ENCODE measurements at places on chromosomes 5 and 9.
A peak's percentile ranks its signal among the peaks of the same experiment; 100 is the strongest.

GRCh38 chr5:134949316-134949715 is 18.4 kb upstream of the CATSPER3 start:
- no peak for DNase-seq

GRCh38 chr9:36436909-36437308 is 36.8 kb upstream of the RNF38 start:
- no peak for DNase-seq

- DNase-seq, result no peak
Measured at GRCh38 chr5:33229216-33229615, 211.5 kb upstream of the TARS1 start.

DNA sequence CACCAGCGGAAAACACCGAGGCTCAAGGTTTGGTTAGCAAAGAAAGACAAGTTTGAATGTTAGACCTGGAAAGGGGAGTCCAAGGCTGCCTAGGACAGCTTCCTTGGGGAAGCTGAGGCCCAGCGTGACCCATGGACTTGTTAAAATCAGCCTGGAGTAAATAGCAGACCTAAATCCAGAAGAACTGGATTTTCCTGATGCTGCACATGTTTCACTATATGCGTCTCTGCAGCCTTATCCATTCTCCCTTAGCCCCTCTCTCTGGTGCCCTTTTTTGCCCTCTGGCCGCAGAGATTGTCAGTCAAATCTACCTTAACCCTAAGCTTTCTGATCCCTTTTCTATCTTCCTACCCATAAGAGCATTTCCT is 119.9 kb downstream of the NTRK2 start:
- no peak for DNase-seq

GRCh38 chr9:136004712-136005111 is 43.5 kb upstream of the UBAC1 start:
- no peak for DNase-seq

- DNase-seq, result no peak
Measured at GRCh38 chr5:68432682-68433081, 217.1 kb downstream of the PIK3R1 start.

GRCh38 chr5:1268666-1269065 is 26.2 kb downstream of the TERT start:
- no peak for DNase-seq

DNA sequence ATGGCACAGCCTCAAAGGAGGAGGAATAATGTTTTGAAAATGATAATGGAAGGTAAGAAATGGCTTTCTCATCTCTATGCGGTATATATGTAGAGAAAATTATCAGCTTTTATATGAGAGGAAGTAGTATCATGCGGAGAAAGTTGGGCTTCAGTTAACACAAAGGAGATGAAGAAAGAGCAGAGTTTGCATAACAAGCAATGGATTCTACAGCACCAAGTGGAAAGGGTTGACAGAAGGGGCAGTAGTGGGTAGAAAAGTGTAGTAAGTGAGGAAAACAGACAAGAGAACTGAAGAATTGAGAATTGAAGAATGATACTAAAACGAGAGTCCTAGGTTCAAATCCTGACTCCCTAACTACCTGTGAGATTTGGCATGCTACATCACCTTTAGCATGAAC is 51.0 kb downstream of the GNG10 start:
- no peak for DNase-seq

GRCh38 chr5:154993461-154993860 is 20.1 kb upstream of the KIF4B start:
- DNase-seq, result no peak

DNA sequence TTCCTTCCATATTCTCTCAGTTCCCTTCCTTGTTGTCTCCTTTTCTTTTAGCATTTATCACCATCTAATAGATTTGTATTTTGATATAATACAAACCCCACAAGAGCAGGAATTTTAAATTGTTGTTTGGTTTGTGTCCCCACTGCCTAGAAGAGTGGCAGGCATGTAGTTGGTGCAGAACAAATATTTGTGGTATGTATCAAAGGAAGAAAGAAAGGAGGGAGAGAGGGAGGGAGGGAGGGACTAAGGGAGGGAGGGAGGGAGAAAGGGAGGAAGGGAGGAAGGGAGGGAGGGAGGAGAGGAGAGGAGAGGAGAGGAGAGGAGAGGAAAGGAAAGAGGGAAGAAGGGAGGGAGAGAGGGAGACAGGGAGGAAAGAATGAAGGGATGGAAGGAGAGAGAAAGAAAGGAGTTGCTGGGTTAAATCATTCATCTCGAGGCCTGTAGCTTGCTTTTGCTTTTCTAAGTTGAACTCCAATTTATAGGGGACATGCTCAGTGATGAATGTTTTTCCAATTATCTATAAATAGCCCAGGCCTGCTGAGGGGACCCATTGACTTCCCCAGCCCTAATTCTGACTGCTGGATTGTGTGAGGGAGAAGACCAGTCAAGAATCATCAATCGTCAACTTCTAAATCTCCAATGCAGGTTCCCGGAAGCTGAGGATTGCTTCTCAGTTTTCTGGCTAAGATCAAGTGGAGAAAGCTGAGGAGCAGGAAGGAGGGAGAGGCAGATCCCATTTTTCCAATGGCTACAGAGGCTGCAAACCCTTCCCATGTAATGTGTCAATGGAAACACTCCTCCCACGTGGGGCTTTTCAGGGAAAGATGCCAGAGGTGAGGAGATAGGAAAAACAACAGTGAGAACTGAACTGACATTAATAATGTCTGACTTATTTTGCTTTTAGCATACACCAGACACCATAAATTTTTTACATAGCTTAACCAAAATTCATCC is 320.7 kb downstream of the ASTN2 start:
- DNase-seq, result no peak

DNA sequence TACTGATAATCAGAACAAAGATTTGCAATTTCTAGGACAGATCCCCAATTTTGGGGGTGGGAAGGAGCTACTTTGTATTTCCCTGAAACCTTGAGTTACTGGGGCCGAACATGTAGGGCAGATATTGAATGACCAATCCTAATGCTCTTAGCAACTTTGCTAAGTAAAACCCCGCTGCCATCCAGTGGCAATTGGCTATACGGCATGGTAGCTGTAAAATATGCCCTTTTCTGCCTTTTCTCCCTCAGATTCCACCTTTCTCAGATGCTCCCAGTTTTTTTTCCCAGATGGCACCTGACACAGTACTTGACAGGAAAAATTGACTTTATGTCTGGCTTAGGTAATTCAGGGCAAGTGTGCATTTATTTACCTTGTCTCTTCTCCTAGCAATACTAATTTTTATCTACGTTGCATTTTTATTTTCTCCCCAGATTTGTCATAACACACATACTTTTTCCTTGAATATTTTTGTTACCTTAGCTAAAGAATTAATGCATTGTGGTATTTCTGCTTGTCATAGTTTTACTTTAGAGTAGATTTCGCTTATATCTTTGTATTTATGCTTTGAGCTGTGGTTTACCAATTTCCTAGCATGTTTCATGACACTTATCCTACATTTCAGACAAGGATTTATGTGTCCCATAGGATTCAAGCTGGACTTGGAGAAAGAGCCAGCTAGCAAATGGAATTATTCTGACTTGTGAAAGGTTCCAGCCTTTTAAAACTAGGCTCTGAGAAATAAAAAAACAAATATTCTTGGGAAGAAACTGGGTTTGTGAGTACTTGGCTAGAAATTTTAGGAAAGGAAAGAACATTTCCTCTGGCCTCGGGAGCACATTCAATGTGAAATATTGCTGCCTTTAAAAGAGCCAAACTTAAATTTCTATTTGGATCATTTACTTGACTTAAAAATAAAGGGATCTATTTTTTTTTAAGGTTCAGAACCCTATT is 37.4 kb downstream of the PIK3R1 start:
- no peak for DNase-seq

DNA sequence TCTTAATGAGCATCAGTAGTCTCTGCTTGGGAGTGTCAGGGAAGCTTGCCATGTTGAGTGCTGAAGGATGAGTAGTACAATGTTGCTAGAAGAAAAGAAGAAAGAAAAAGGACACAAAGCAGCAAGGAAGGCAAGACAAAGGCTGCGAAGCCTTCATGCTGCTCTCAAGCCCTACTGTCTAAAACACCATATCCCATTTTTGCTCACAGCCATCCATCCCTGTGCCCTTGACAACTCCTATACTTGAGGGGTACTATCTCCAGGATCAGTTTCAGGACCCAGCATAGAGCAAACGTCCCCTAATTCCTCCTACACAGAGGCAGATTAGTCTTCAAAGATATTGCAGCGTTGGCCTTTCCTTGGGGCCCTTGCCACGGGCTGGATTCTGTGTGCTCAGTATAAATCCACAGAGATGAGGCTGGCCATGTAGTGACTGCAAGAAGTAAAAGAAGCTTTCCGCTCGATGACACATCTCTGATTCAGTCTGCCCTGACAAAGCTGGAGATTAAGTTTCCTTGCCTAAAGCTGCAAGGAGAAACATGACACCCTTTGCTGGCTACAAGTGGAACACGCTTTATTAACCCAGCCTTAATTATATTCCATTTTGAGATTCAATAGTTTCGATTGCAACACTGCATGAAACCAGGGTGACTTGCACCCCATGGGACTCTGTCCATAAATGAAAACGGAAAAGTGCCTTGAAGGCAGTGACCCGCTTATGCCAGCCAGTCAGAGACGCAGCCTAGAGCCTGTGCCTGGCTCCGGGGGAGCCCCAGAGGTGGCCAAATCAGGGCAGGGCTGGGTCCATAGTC is 304.6 kb downstream of the ACTL7B start:
- DNase-seq, result no peak

GRCh38 chr5:177371120-177372033 is 12.9 kb upstream of the SLC34A1 start:
- DNase-seq, result no peak

- no peak for DNase-seq
Measured at GRCh38 chr5:6700074-6700684, 13.1 kb upstream of the TENT4A start.

GRCh38 chr9:94872891-94873511 is 146.5 kb downstream of the AOPEP start:
- DNase-seq, result no peak

DNA sequence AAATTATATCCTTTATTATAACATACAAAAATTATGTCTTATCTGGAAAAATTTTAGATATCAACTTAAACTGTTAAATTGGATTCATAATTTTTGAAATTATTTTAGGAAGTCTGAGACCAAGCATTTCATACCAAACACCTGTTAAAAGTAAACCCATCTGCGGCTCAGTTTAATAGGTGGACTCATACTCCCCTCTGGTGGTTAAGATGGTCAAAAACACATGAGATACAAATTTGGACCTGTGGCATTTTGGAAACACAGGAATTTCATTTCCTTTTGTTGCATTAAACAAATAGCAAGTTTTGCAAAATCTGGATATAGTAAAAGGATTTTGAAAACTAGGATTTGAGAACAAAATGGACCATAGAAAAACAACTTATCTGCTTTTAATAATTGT is 53.7 kb downstream of the RGMB start:
- no peak for DNase-seq

GRCh38 chr9:81071108-81071507 is 618.2 kb downstream of the TLE1 start:
- no peak for DNase-seq

GRCh38 chr9:78296201-78296892 is 578 bp upstream of the PSAT1 start:
- DNase-seq, result peak; percentile 23

- no peak for DNase-seq
Measured at GRCh38 chr5:154211641-154212390, 21.3 kb downstream of the GALNT10 start.

- DNase-seq, result no peak
Measured at GRCh38 chr5:150389531-150390266, 23.0 kb downstream of the CD74 start.

GRCh38 chr5:169503886-169504285 is 79.7 kb upstream of the SPDL1 start:
- no peak for DNase-seq

DNA sequence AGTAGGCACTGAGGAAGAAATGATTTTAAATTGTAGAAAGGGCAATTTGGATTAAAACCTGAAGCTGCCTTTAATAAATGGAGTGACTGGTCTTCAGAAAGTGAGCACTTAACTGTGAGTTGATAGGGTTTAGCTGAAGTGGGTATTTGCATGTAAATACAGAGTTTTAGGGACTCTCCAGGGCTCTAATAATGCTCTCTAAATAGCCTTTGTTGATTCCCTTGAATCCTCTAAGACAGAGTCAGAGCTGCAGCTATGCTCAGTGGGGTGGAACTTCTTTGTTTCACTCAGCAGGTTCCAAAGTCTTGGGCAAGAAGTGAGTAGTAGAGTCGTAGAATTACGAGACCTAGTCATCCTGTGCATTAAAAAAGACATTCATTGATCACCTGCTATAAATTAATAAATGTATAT is 21.4 kb downstream of the GLRA1 start:
- no peak for DNase-seq

- DNase-seq, result no peak
Measured at GRCh38 chr9:83996126-83996525, 15.5 kb downstream of the RMI1 start.

- DNase-seq, result no peak
Measured at GRCh38 chr5:158570502-158570901, 529.2 kb downstream of the EBF1 start.

DNA sequence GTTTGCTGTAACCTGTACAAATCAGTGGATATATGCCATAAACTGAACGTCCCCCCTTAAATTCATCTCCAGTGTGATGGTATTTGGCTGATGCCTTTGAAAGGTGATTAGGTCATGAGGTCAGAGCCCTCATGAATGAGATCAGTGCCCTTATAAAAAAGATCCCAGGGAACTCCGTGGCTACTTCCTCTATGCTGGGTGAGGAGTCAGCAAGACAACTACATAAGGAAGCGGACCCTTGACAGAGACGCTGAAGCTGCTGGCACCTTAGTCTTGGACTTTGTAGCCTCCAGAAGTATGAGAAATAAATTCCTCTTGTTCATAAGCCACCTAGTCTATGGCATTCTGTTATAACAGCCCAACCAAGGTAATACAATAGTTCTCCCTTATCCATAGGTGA is 215.1 kb upstream of the ZNF608 start:
- no peak for DNase-seq

GRCh38 chr5:174951151-174951780 is 226.9 kb downstream of the MSX2 start:
- peak; percentile 4 for DNase-seq

GRCh38 chr9:105385381-105385985 is 62.4 kb upstream of the FSD1L start:
- DNase-seq, result no peak

GRCh38 chr5:82603033-82603987 is 325.2 kb upstream of the RPS23 start:
- DNase-seq, result no peak

- DNase-seq, result no peak
Measured at GRCh38 chr5:33114361-33114760, 326.4 kb upstream of the TARS1 start.

GRCh38 chr5:58469896-58470295 is 10.0 kb upstream of the PLK2 start:
- DNase-seq, result no peak

DNA sequence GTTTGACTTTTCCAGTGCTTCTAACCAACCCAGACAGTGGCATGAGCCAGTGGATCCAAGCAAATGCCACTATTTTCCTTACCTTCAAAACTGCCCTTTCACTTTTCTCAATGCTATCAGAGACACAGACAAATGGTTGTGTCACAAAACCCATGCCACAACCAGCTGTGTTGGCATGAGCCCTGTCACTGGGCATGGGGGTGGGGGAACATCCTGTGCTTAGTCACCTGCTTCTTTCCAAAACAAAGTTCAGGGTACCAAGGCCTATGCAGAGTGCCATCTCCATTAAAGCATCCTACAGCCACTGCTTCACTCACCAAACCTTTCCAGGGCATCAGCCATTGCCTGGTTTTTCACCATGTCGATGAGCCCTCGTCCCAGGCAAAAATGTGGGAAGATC is 30.1 kb downstream of the NIPSNAP3B start:
- DNase-seq, result no peak

- DNase-seq, result no peak
Measured at GRCh38 chr9:91948101-91948596, 1.9 kb downstream of the ROR2 start.
